ENCODE measurements at places on chromosomes 11 and 22.

DNA sequence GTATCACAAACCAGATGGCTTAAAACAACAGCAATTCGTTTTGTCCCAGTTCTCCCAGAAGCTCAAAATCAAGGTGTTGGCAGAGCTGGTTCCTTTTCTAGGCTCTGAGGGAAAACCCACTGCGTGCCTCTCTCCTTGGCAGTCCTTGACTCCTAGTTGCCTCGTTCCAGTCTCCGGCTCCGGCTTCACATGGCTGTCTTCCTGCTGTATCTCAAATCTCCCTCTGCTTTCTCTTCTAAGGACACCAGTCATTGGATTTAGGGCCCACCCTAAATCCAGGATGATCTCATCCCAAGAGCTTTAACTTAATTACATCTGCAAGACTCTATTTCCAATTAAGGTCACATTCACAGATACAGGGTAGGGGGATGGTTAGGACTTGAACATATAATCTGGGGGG lies 9.2 kb upstream of the NAA40 start:
- no peak for DNase-seq

DNA sequence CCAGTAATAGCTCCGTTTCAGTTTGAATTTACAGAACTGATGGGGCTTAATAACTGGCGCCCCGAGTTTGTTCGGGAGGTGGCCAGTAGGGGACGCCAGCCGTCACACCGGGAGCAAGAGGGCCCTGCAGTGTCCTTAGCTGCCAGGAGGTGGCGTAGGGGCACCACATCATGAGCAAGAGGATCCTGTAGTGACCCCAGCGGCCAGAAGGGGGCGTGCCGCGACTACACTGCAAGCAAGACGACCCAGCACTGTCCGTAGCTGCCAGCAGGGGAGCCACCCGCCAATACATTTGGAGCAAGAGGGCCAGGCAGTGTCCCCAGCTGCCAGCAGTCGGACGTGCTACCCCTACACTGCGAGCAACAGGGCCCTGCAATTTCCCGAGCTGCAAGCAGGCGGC lies 663.7 kb upstream of the B3GAT1 start:
- peak; percentile 53 for DNase-seq

- peak; percentile 89 for DNase-seq
Observed at GRCh38 chr11:65927904-65928397, 8.7 kb downstream of the DRAP1 start.

DNA sequence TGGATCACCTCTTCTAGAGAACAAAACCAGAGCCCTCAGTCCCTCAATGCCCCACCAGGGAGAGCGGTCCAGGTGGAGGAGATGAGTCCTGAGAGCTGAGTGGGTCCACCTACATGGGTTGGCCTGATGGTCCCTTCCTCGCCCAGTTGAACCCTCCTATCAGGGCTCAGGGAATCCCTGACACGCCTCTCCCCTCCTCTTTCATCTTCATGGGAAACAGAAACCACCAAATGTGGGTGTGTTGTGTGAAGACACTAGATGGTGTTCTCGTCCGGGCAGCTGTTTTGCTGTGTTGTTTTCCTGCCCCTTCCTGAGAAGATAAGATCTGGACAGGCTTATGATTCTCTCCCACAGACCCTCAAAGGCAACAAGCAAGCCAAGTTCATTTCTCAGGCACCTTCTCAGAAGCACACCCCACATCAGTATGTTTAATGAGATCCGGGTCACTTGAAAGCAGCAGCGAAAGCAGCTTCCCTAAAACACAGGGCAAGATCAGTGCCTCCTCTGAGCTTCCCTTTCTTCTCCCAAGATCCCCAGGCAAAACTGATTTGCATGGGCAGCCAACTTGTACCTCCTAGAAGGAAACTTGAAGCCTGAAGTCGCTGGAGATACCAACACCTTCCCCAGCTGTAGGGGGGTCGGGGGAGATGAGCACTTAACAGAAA lies 35.3 kb upstream of the POU2AF1 start:
- DNase-seq, result peak; percentile 61

DNA sequence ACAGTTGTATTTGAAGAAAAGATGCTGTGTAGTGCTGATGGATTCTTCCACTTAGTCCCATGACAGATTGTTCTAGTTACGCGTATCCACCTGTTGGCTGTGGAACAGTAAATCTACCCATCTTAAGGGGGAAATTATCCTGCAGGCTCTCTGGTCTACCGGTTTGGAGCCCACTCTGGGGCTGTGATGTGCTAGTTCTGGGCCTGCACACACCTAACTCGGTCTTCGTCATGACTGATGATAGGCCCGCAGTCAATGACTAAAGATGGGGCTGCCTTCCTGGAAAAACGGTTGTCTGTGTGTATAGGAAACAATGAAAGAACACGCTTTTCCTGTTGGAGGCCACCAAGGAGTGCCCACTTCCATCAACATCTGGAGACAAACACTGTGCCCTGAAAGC lies 6.2 kb upstream of the RBM4B start:
- DNase-seq, result no peak

DNA sequence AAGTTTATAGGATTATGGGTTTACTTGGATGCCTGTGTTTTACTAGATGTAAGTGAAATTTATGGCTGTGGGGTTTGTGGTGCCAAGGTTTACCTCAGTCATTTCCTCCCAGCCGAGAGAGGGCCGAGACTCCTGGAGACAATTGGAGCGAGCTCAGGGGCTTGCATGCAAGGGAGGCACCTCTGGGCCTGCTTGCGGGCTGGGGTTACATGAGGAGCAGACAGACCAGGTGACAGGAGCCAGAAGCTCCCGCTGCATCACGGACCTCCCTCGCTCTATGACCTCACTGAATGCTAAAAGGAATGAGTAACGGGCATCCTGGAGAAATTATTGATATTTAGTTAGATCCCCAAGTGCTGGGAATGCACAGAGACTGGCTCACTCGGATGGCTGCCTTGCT lies 275.2 kb upstream of the KIRREL3 start:
- DNase-seq, result no peak

DNA sequence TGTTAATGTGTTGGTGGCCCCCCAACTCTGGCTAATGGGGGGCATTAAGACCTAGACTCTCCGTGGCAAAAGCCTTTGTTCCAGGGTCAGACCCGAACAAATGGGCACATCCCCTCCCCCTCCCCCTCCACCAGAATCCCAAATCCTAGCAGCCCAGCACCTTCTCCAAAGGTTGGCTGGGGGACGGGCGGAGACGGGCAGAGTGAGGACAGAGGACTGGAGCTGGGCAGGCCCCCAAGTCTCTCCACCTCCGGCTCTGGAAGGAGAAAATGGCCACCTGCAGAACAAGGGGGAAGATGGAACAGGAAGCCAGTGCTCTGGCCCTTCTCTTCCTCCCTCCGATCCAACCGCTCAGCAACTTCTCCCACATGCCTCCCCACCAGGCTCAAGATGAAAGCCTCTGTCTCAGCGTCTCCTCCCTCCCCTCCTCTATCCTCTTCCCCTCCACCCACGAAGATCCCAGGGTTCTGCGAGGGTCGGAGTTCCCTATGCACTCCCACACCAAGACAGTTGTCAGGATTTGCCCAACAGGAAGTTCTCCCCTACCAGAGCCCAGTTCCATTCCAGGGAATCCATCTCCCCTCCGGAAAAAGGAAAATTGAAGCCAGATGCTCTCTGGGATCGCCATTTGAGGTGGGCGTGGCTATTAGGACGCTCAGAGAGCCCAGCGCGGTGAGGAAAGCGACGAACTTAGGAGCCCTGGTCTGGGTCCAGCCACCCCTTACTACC lies 20.1 kb downstream of the ADA2 start:
- no peak for DNase-seq

- no peak for DNase-seq
Observed at GRCh38 chr22:38490475-38490874, 15.6 kb downstream of the DDX17 start.

DNA sequence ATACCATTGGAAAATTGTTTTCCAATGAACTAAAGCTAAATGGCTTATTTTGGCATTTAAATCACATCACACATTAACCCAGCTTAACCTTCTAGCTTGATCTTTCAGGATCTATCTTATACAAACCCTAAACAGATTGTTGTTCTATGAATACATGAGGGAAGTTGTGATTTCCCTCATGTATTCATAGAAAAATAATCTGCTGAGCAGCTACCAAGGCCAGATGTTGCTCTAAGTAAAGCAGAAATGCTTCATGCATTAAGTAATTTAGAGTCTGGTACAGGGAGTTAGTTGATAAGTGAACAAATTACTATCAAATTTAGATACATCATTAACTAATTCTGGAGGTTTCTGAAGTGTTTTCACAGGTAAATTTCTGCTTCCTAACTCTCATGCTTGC lies 204.6 kb upstream of the ANO3 start:
- no peak for DNase-seq

- no peak for DNase-seq
Observed at GRCh38 chr11:28384418-28384817, 276.2 kb downstream of the METTL15 start.

- no peak for DNase-seq
Observed at GRCh38 chr11:134882141-134882540, 470.1 kb upstream of the B3GAT1 start.

- no peak for DNase-seq
Observed at GRCh38 chr22:24087071-24087795, 76.1 kb downstream of the CABIN1 start.

GRCh38 chr11:96052921-96053651 lies 129.2 kb upstream of the MTMR2 start:
- no peak for DNase-seq

DNA sequence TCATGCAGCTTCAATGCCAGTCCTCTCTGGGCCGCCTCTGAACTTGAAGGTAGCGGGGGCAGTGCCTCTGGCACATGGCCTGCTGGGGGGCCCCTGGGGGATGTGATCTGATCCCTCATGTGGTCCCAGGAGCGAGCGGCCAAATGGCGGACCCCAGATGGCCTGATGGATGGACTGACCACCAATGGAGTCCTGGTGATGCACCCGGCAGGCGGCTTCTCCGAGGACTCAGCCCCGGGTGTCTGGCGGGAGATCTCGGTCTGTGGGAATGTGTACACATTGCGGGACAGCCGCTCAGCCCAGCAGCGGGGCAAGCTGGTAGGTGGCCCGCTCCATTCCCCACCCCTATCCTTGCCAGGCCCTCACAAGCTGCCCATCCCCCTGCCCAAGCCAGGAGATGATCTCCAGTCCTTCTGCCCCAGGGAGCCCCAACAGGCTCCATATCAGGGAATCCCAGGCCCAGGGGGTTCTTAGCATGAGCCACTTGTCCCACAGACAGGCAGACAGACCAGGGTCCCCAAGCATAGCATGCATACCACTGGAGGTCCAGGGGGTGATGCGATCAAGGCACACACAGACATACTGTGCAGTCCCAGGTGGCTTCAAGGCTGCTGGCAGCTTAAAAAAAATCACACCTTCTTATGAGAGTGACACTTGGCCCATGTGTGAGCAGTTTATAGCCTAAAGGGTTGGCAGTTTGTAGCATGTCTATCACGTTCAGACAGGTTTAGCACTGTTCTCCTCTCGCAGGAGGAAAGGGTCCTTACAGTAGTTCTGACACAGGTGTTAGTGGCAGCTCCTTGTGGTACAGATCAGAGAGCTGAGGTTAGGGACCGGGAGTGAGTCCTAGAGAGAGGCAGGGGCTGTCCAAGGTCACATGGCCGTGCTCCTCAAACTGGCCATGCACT lies 6.4 kb upstream of the DPP3 start:
- no peak for DNase-seq

GRCh38 chr11:102111787-102112508 lies 1.7 kb downstream of the YAP1 start:
- peak; percentile 41 for DNase-seq

DNA sequence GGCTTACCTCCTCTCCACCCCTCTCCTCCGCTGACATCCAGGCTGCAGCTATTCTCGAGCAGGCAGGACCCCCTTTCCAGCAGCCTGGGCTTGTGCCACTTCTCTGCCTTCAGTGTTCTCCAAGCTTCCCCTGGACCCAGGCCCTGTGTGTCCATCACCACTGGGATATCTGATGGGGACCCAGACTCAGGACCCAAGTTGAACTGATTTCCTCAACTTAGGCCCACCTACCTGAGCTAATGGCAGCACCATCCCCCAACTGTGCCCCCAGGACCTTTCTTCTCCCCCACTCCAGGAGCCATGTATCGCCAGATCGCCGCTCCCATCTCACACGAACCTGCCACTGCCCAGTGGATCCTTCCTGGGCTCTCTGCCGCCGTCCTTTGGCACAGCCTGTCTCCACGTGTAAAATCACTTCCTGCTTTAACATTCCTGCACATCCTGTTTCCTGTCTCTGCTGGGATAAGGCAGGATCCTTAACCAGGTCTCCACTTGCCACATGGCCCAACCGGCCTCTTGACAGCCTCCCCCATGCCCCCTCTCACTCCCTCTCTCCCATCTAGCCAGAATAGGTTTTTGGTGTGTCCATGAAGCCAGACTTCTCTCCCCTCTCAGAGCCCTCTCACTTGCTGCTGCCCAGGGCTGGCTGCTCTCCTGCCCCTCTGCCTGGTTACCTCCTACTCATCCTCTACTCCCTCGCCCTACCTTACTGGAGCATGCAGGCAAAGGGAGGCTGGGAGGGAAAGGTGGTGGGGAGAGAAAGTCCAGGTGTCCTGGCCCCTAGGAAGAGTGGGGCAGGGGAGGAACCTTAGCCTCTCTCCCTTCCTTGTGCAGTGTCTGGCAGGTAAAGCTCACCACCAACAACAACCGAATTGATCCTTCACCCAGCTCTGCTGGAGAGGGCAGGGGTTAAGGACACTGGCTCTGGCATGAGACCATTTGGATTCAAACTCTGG lies 9.4 kb downstream of the SPATA19 start:
- no peak for DNase-seq

DNA sequence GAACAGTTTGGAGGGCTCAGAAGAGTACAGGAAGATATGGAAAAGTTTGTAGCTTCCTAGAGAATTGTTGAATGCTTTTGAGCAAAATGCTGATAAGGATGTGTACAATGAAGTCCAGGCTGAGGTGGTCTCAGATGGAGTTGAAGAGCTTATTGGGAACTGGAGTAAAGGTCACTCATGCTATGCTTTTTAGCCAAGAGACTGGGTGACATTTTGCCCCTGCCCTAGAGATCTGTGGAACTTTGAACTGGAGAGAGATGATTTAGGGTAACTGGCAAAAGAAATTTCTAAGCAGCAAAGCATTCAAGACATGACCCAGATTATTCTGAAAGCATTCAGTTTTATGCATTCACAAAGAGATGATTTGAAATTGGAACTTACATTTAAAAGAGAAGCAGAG lies 27.9 kb upstream of the CABP2 start:
- DNase-seq, result no peak

Measured in B cell (primary cell).